Left forelimb (tissue), 1 donor: ENCODE measurements at places on chromosomes 5 and 9.

DNA sequence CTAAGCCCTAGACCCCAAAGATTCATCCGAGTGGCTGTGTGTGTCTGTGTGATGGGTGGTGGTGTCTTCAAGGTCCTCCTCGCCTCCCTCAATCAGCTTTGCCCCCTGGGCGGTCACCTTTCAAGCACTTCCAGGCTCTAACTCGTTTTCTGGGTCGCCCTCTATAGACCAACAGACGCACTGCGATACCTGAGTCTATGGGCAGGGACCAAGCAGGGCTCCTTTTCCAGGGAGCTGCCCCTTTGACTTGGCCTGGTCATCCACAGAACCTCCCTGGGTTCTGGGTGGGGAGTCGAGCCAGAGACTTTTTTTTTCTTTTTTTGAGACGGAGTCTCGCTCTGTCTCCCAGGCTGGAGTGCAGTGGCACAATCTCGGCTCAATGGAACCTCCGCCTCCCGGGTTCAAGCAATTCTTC is 1.1 kb downstream of the SLC27A4 start:
- no peak for DNase-seq

GRCh38 chr9:5866685-5867084 is 24.0 kb upstream of the MLANA start:
- no peak for DNase-seq

DNA sequence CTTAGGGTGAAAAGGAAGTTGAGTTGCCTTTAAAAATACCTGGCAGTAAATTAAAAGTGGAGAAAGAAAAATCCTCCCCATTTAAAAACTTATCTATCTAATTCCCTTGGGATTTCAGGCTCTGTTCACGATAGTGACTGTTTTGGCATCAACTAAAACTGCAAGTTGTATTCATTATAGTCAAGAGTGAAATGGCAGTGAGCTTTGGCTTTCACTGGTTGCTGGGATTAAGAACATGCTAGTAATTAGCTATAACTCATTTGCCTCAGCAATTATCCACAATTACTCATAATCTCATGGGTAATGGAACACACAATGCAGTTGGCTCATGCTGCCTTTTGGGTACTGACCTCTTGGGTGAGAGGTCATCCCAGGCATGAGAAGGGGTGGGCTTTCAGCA is 250.1 kb downstream of the GAS1 start:
- DNase-seq, result no peak

DNA sequence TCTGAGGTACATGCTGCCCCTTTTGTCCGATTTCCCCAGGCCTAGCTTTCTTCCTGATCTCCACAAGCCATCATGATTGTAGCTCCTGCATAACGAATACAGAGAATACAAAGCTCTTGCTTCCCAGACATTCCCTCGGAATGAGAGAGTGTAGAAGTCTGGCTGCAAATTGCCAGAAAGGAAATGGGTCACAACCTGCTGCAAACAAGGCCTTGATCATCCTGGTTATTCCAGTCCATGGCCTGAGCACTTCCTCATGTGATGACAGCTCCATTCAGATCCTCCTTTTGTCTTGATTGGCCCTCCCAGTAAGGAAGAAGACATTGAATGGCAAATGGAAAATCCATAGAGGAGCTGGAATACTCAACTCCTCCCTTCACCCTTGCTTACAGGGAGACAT is 136.0 kb upstream of the ADRA1B start:
- DNase-seq, result no peak

GRCh38 chr5:35133186-35133585 is 85.4 kb upstream of the AGXT2 start:
- no peak for DNase-seq

DNA sequence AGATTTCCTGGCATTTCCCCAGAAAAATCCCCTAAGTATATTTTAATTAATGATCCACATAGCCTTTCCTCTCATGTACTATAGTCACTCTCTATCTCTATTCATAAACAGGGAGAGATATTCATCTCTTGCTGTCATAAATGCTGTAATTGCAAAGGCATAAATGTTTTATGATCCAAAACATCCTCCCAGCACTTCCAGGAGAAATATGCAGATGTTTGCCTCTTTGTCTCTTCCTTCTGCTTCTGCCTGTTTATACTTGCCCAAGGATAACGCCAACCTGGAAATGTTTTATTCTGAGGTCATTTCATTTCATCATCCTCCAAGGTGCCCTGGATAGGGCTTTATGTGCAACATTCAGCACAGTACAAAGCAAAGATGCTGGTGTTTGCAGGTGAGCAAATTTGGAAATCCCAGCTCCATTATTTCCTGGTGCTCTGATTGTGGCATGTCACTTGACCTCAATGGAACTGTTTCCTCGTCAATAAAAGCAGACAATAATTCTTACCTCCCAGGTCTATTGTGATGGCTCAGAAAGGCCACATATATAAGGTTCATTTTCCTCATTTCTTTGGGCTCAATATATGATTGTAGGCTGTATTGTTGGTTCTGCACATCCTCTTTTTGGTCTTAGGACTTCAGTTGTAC is 6.9 kb downstream of the TNFSF15 start:
- DNase-seq, result no peak

DNA sequence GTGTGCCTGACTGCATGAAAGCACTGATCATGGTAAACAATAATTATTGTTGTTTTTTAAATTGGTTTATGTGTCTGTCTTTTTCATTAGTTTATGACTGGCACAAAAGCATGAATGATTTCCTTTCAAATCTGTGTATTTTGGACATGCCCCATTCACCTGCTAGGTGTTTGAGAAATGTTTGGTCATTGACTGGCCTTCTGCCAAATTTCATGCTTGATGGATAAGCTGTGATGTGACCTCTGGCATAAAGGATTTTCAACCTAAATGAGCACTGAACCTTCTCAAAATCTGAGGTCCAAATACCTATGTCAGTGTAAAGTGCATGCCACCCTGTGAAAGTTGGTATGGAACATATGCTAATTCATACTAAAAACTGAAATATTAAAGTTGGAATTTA is 204.5 kb downstream of the BRINP1 start:
- DNase-seq, result no peak

- no peak for DNase-seq
These were observed 262.0 kb downstream of the SAXO1 start for GRCh38 chr9:18771011-18771410.

DNA sequence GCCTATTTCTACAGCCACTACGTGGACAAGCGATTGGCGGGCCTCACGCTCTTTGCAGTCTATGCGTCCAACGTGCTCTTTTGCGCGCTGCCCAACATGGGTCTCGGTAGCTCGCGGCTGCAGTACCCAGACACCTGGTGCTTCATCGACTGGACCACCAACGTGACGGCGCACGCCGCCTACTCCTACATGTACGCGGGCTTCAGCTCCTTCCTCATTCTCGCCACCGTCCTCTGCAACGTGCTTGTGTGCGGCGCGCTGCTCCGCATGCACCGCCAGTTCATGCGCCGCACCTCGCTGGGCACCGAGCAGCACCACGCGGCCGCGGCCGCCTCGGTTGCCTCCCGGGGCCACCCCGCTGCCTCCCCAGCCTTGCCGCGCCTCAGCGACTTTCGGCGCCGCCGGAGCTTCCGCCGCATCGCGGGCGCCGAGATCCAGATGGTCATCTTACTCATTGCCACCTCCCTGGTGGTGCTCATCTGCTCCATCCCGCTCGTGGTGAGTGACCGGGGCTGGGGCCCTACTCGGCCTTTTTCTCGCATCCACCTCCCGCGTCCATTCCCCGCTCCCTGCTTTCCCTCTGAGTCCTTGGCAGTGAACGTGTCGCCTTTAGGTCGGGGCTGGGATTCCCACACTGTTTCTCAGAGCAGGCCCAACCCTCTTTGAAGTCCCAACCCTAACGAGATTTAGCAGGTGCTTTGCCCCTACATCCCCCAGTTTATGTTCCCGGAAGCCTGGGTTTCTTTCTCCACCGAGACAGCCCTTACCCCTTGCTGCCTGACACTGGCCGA is 1.8 kb downstream of the PTGER4 start:
- peak; percentile 67 for DNase-seq

DNA sequence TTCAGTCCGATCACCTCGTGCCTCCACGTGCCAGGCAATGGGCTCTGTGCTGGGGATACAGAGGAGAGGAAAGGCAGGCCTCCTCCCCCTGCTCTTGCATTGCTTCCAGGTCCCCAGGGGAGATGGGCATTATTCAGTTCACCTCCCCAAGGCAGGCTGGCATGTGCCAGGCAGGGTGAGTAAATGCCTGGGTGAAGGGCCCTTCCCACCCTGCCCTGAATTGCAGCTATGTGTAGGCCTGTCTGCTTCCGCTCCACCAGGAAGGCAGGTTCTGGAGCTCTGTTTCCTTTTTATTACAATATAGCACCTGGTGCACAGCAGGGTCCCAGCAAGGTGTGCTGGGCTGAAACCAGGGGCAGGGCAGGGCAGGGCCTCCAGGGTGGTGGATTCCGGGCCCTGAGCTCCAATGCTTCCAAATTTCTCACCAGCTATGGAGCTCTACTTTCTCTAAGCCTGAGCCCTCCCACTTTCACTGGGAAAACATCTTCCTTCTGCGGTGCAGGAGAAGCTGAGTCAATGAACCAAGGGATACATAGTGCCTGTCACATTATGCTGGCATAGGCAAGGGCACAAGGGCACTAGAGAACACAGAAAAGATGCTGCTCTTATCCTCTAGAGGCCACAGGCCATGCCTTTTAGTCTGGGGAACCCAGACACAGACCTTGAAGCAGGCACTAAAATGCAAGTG is 42.0 kb downstream of the SHB start:
- no peak for DNase-seq

GRCh38 chr5:174755106-174755505 is 30.7 kb downstream of the MSX2 start:
- DNase-seq, result no peak

DNA sequence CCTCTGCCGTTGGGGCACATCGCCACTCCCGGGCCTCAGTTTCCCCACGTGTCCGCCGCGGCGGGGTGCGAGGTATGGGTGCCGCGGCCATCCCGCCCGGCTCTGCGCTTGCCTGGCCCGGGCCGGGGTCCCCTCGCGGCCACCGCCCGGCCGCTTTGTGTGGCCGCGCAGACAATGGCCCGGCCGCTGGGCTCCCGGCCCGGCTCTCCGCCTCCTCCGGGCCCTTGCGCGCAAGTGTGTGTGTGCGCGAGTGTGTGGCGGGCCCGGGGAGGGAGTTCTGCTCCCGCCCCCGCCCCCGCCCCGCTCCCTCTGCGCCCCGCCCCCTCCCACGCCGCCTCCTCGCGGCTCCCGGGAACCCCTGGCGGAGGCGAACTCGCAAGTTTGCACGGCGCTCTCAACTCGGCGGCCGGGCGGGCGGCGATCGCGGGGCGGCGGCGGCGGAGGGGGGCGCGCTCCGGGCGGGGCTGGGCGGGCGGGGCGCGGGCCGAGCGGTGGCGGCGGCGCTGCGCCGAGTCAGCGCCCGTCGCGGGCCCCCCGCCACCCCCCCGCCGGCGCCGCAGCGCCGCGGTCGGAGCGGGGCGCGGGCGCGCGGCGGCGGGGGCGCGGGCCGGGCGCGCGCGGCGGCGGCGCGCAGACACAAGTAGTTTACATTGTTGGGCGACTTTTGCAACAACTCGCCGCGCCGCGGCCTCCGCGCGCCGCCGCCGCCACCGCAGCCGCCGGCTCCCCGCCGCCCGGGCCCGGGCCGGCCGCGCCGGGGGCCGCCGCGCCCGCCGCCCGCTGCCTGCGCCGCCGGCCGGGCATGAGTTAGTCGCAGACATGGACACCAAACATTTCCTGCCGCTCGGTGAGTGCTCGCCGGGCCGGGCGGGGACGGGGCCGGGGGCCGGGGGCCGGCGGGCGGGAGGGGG is at the start of gene RXRA:
Gene RXRA, plus strand, starts transcription at position 643 of the 911 bp plus-strand sequence. Its CDS starts 177 bp downstream, at position 820.
- DNase-seq, result peak; percentile 91

- DNase-seq, result no peak
These were observed 30.5 kb upstream of the LMX1B start for GRCh38 chr9:126583144-126583760.

DNA sequence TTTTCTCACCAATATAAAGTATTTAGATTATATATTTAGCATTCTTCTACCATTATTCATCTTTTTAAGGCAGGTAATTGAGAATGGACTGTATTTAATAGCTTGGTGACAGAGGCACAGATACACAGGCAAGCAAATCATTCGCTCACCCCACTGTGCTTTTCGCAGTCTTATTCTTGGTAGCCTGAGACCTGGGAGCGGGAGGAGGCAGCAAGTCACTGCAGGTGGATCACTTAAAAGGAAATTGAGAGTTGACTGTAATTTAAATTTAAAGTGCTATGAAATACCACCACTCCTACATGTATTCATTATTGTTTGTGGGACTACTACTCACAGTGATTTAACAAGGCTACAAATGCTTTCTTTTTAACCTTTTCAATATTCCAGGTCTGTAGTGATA is 9.7 kb downstream of the RICTOR start:
- DNase-seq, result no peak

GRCh38 chr5:1685066-1685465 is 114.6 kb downstream of the MRPL36 start:
- no peak for DNase-seq

GRCh38 chr5:150675069-150675468 is 14.0 kb downstream of the MYOZ3 start:
- no peak for DNase-seq
